ENCODE measurements at places on chromosomes 4 and X.
A peak's percentile ranks its signal among the peaks of the same experiment; 100 is the strongest.

GRCh38 chr4:125486351-125486750 is 171.6 kb downstream of the FAT4 start:
- no peak overlapping the region for H3K4me3 ChIP-seq
- no peak for DNase-seq
- H3K4me1 ChIP-seq = no peaks in the 10 kb centered on the region
- H3K27ac ChIP-seq = no peak overlapping the region
- peaks cover 28% of the 10 kb centered on the region for H3K36me3 ChIP-seq

DNA sequence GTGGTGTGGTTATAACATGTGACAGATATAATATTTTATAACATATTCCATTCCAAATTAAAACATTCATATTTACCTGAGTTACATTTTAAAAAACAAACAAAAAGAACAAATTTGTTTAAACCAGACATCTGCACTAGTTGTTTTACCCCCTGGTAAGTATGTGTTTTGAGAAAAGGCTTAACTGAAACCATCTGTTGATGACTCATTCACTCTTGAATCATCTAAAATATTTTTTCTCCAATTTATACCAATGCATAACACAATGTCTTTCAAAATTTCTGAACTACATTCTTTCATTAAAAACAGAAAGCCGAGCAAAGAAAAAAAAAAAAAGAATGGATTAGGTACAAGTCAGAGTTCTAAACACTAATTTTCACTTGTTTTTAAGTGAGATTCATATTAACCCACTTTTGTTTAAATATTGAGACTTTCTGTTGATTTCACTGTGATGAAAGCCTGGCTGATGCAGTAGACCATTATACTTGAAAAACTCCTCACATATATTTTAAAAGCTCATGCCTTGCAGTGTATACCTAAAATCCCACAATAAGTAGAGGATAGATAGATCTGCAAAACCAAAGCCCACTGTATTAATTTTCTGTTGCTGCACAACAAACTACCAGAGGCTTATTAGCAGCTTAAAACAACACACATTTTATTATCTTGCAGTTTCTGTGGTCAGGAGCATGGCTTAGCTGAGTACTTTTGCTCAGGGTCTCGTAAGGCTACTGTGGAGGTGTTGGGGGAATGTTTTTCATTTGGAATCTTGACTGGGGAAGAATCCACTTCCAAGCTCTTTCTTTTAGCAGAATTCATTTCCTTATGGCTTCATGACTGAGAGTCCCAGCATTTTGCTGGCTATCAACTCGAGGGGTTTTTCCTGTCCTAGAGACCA is 221.5 kb downstream of the PCDH18 start:
- H3K27ac ChIP-seq = peak overlapping the region; percentile 23
- no peaks in the 10 kb centered on the region for H3K36me3 ChIP-seq
- DNase-seq = no peak
- H3K4me3 ChIP-seq = no peak overlapping the region

- no peaks in the 10 kb centered on the region for H3K36me3 ChIP-seq
- no peaks in the 10 kb centered on the region for H3K27me3 ChIP-seq
- no peaks in the 10 kb centered on the region for H3K4me1 ChIP-seq
- H3K4me3 ChIP-seq = no peak overlapping the region
- no peak overlapping the region for H3K27ac ChIP-seq
- no peak for DNase-seq
Observed at GRCh38 chr4:149141391-149141790, 674.3 kb downstream of the IQCM start.

DNA sequence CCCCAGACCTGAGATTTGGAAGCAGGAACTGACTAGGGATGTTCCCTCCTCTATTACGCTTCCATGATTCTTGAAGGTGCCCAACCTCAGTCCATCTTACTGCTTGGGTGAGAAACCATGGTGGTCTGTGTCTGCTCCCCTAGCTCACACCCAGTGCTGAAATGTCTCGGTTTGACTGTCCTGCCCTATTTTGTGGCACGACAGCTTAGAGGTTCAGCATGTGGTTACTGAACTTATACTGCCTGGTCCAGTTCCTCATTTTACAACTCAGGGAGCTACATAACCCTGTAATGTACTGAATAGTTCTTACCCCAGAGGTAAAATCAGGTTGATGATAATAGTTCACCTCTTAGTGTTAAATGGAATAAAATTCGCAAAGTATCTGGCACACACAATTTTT is 203.1 kb downstream of the RBM46 start:
- no peak for DNase-seq
- no peak overlapping the region for H3K4me3 ChIP-seq
- H3K4me1 ChIP-seq = no peaks in the 10 kb centered on the region

- peak overlapping the region; percentile 14 for H3K4me3 ChIP-seq
- peak overlapping the region; percentile 71 for H3K27ac ChIP-seq
- peaks cover 18% of the 10 kb centered on the region for H3K4me1 ChIP-seq
- no peaks in the 10 kb centered on the region for H3K27me3 ChIP-seq
- H3K36me3 ChIP-seq = no peaks in the 10 kb centered on the region
- peak; percentile 58 for DNase-seq
Observed at GRCh38 chr4:140308366-140309123, 64.9 kb upstream of the SCOC start.

DNA sequence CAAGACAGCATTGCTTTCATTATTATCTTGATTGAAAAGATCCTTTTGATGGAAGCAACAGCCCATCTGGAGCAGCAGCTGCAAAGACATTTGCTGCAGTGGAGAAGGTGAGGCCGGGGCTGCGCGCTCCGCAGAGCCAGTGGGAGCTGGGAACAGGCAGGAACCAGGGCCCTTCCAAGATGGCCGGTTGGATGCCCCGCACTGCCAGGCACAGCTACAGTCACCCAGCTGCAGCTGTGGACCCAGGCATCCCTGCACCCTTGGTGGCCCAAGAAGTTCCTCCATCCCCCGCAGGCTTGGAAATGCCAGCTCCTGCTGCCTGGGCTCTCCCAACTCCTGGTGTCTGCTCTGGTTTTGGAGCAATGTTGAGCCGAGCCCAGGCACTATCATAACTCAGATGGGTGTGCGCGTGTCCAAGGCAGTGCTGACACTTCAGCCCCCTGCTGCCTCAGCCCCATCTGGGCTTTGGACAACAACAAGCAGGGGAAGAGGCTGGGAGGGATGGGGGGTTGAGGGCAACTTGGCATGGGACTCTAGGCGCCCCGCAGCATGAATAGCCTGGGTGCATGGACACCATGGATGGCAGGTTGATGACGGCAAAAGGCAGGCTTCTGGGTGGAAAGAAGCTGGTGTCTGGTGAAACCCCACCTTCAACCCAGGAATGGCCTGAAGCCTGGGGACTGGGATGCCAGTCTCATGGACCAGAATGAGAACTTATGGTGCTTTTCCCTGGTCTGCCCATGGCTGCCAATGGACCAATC is 371.8 kb downstream of the FSTL5 start:
- H3K4me3 ChIP-seq = no peak overlapping the region
- DNase-seq = no peak
- no peaks in the 10 kb centered on the region for H3K4me1 ChIP-seq

DNA sequence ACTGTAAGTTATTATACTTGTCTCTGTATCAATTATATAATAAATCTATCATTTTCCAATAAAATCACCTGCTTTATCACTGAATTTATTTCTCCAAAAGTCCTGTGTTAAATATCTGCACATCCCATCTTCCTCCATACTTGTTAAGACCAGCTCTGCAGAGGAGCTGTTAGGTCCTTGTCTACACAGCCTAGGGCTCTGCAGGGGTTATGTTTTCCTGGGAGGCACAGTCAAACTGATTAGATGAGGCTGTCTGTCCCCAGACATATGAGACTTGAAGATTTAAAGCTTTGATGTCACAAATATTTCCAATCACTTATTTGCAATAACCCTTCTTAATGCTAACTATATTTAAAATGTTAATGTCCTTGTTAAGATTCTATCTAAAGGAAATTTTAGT is 446.8 kb downstream of the TRAM1L1 start:
- no peaks in the 10 kb centered on the region for H3K36me3 ChIP-seq
- H3K27ac ChIP-seq = no peak overlapping the region
- no peaks in the 10 kb centered on the region for H3K27me3 ChIP-seq
- DNase-seq = no peak

DNA sequence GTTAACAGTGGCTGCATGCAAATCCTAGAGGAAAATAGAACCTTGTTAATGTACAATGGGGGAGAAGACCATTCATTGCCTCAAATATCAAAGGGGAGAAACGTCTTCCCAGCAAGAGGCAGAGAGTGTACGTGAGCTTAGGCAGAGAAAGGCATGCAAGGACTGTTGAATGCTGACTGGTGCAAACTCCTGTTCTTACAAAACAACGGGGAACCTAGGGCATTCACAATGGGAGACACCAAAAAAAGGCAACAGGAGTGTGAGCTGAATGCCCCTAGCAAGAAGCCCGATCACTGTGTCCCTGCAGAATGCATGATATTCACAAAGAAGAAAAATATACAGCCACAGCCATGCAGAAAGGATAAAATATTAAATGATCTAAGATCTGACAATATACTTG is 184.9 kb downstream of the NSUN7 start:
- DNase-seq = no peak
- no peak overlapping the region for H3K4me3 ChIP-seq
- H3K36me3 ChIP-seq = peaks cover 35% of the 10 kb centered on the region
- H3K4me1 ChIP-seq = no peaks in the 10 kb centered on the region
- no peak overlapping the region for H3K27ac ChIP-seq

DNA sequence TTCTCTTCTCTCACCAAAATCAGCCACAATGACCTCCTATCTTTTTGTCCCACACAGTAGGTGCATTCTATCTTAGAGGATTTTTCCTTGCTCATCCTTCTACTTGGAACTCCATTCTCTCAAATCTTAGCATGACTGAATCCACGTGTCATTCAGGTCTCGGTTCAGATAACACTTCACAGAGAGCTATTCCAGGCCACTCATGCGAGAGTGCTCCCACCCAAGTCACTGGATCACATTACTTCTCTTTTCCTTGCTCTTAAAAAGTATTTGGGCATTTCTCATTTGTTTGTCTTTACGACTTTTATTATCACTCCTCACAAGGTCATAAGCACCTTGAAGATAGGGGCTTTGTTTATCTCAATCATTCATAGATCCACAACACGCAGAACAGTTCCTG is 647.5 kb upstream of the TENM3 start:
- no peaks in the 10 kb centered on the region for H3K27me3 ChIP-seq
- no peak for DNase-seq
- H3K4me1 ChIP-seq = no peaks in the 10 kb centered on the region
- H3K27ac ChIP-seq = no peak overlapping the region

DNA sequence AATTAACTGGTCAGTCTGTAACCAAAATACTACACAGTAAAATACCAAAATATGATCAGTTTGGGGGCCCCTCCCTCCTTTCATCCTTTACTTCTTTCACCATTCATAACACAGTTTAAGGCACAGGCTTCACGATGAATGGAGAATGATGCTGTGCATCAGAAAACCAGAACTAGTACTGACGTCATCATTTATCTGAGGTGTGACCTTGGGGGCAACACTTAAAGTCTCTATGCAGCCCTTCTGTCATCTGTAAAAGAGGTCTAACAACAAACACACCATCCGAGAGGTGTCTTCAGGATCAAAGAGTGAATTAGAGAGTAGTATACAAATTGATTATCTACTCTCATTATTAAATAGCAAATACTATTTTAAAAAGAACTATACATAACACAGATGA is 135.4 kb downstream of the SH3KBP1 start:
- no peak overlapping the region for H3K27ac ChIP-seq
- DNase-seq = no peak
- H3K27me3 ChIP-seq = no peaks in the 10 kb centered on the region
- H3K36me3 ChIP-seq = no peaks in the 10 kb centered on the region
- no peak overlapping the region for H3K4me3 ChIP-seq

DNA sequence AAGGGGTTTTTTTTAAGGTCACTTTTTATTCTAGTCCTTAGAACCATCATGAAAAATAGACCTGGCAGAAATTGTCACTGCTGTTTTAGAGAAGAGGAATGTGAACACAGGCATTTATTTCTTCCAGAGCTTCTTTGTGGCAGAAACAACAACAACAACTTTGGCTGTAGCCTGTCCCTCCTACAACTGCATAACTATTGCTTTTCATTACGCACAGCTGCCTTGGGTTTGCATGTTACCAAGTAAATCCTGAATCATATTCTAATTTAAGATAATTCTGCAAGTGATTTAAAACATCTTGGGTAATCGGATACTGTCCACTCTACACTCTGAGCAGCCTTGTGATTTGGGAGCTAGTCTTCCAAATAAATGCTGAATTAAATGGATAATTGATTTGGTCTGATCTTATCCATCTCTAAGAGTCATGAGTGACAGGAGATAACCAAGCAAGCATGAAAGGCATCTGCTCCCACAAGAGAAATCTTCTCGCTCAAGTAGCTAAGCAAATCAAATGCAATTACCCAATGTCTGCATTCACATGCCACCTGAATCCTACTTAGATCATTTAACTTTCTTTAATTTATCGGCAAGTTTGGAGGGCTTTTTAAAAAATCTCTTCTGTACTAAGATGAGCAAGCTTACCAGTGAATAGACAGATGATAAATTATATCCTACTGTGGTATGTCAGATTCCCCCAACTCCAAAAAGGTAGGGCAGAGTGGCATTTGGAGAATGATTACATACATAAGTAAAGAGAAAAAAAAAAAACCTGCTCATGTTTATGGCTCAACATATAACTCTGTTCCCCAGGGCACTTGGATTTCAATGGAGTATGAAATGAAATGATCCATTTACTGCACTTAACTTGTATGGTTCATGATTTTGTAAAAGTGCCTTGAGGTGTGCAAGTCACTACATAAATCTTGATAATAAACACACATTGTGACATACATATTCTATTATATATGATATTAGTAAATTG is 73.6 kb downstream of the EGF start:
- no peak overlapping the region for H3K4me3 ChIP-seq
- H3K36me3 ChIP-seq = no peaks in the 10 kb centered on the region
- H3K27ac ChIP-seq = no peak overlapping the region
- H3K4me1 ChIP-seq = no peaks in the 10 kb centered on the region
- no peak for DNase-seq

GRCh38 chr4:2501034-2501594 is 32.2 kb downstream of the RNF4 start:
- no peaks in the 10 kb centered on the region for H3K27me3 ChIP-seq
- H3K4me1 ChIP-seq = no peaks in the 10 kb centered on the region
- H3K4me3 ChIP-seq = no peak overlapping the region
- no peak overlapping the region for H3K27ac ChIP-seq
- peaks cover 61% of the 10 kb centered on the region for H3K36me3 ChIP-seq
- DNase-seq = no peak

DNA sequence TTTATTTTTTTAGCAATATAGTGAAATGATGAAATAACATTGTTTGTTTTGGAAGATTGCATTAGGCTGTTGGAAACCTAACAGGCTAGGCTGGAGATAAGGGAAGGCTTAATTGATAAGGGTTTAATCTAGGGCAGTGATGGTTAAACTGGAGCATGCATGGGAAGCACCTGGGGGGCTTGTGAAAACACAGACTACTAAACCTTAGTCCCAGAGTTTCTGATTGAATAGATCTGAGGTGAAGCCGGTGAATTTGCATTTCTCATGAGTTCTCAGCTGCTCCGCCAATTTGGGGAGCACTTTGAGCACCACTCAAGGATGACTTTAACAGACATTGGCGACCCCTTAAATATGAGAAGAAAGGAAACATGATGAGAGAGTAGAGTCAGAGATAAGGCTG is 11.5 kb downstream of the STK26 start:
- no peaks in the 10 kb centered on the region for H3K4me1 ChIP-seq
- no peak for DNase-seq
- H3K36me3 ChIP-seq = no peaks in the 10 kb centered on the region
- H3K27me3 ChIP-seq = no peaks in the 10 kb centered on the region
- no peak overlapping the region for H3K4me3 ChIP-seq
- no peak overlapping the region for H3K27ac ChIP-seq

GRCh38 chr4:44532851-44533250 is 84.2 kb upstream of the KCTD8 start:
- no peak overlapping the region for H3K4me3 ChIP-seq
- H3K4me1 ChIP-seq = no peaks in the 10 kb centered on the region
- H3K27ac ChIP-seq = no peak overlapping the region
- H3K36me3 ChIP-seq = no peaks in the 10 kb centered on the region
